ENCODE measurements at places on chromosomes 13 and 19. TPM values are rescaled to one million over a fixed set of nuclear protein-coding genes. Genes with fewer than 3 reads are reported as not detected.

DNA sequence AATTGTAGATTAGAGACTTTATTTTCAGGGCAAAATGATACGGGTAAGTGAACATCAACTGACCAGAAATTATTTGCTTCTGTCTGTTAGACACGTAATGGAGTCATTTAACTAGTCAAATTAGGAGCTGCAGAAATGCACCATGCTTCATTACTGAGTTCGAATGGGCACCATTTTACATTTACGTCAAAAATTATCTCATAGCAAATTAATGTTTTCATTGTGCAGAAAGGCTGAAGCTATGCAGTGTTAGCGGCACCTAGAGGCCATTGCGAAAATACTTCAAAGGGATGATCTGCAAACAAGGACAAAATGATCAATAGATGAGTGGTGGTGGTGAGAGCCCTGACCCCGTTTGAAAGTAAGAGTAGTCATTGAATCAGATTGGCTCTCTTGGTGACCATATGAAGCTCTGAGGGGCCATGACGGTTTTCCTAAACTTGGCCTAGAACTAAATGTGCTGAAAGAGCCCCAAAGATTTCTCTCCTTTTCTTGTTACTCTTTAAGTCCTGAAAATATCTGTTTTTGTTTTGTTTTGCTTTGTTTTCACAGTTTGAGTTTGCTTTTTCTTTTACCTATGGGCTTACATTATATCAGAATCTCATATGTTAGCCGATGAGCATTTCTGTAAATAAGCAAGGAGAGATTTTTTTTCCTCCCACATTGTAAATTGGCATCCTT lies 277.9 kb downstream of the ZNF536 start:
- no peak for DNase-seq

DNA sequence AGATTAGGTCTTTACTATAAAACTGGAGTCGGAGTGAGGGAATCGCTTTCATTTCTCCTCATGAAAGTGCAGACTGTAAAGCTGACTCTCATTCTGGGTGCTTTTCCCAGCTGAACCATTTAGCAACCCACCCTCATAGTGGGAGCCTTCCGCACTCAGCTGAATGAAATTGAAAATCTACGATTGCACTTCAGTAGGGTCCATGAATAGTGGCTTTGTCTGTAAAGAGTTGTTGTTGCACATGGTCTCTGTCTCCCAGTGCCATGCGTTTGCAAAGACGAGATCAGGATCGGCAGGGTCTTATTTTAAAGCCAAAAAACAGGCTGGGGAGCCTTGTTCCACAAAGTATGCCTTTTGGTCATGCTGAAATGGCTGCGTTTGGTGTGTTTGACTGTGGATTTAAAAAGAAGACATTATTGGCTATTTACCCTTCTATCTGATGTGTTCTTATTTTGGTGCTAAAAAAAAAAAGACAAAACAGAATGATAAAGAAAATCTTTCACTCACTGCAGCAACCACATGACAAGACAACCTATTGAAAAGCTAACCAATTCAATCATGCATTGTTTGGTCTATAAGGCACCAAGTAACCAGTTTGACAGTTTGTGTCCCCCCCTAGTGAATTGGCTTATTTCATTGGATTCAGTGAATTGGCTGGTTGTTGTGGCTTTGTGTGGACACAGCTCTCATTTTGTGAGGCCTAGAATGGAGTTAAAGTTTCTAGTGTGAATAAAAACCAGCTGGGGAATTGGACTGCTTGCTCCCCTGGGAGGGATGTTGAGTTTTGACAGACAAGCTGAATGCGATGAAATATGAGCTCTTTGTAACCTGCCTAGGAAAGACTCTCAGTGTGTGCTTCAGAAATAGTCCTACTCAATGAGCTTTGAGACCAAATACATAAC lies 65.6 kb downstream of the ARHGAP35 start:
- DNase-seq: no peak

GRCh38 chr13:26558987-26559386 lies 1.5 kb downstream of the WASF3 start:
- peak; percentile 62 for DNase-seq

The SIGLEC10 gene
- 33.8 TPM for total RNA-seq

- no peak for DNase-seq
These were observed 2363.8 kb downstream of the PCDH9 start for GRCh38 chr13:64866331-64866730.

DNA sequence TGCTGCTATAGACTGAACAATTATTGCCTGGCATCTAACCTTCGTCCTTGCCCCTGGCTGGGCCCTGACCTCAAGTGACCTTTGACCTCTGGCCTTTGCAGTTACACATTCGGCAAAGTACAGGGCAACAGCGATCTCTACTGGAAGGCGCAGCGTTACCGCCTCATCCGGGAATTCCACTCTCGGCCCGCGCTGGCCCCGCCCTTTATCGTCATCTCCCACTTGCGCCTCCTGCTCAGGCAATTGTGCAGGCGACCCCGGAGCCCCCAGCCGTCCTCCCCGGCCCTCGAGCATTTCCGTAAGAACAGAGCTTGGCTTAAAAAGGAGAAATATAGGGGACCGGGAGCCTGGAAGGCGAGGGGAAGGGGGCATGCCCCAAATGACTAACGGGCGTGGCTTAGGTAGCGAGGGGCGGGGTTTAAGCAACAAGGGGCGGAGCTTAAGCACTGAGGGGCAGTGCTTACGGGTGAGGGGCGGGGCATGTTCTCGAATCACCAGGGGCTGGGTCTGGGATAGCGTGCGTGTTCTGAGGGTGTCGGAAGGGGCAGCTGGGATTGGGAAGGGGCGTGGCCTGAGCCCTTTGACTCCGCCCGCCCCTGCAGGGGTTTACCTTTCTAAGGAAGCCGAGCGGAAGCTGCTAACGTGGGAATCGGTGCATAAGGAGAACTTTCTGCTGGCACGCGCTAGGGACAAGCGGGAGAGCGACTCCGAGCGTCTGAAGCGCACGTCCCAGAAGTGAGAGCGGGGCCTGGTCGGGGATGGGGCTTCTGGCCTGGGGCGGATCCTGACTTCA lies 52.7 kb downstream of the TRPM4 start:
- DNase-seq: peak; percentile 91

DNA sequence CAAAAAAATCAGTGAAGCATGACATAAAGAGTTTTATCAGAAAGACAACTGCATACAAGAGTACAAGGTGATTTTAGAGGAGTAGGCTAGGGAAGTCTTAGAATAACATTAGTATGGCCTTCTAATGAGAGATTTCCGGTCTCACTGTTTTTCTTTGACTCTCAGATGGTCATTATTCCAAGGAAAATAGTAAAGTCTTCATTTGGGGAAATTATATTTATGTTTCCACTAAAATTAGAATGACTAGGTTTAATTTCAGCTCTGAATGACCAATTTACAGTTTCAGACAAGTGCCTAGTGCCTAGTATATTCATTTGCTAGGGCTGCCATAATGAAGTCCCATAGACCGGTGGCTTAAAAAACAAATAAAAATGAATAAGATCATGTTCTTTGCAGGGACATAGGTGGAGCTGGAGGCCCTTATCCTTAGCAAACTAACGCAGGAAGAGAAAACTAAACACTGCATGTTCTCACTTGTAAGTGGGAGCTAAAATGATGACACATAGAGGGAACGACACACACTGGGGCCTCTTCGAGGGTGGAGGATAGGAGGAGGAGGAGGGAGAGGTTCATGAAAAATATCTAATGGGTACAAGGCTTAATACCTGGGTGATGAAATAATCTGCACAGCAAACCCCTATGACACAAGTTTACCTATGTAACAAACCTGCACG lies 303.1 kb downstream of the PCDH9 start:
- DNase-seq: no peak

- no peak for DNase-seq
These were observed 11.7 kb downstream of the GNA11 start for GRCh38 chr19:3105641-3106508.

DNA sequence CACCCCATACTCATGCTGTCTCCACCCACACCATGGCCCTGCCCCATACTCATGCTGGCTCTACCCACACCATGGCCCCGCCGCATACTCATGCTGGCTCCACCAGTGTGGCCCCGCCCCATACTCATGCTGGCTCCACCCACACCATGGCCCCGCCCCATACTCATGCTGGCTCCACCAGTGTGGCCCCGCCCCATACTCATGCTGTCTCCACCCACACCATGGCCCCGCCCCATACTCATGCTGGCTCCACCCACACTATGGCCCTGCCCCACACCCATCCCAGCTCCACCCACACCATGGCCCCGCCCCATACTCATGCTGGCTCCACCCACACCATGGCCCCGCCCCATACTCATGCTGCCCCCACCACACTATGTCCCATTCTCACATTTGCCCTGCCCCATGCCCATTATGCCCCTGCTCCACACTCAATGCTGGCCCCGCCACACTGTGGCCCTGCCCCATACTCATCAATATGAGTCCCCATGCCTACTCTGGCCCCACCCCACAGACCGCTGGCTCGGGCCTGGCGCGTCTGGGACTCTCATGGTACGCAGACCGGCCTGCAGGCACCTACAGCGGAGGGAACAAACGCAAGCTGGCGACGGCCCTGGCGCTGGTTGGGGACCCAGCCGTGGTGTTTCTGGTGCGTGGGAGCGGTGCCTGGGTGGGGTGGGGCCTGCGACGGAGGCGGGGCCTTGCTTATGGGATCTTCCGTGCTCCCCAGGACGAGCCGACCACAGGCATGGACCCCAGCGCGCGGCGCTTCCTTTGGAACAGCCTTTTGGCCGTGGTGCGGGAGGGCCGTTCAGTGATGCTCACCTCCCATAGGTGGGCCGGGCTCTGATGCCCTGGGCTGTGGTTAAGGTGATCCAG lies 3.7 kb upstream of the ARHGAP45 start:
- no peak for DNase-seq

The ALG11 gene
- total RNA-seq: 39.5 TPM

DNA sequence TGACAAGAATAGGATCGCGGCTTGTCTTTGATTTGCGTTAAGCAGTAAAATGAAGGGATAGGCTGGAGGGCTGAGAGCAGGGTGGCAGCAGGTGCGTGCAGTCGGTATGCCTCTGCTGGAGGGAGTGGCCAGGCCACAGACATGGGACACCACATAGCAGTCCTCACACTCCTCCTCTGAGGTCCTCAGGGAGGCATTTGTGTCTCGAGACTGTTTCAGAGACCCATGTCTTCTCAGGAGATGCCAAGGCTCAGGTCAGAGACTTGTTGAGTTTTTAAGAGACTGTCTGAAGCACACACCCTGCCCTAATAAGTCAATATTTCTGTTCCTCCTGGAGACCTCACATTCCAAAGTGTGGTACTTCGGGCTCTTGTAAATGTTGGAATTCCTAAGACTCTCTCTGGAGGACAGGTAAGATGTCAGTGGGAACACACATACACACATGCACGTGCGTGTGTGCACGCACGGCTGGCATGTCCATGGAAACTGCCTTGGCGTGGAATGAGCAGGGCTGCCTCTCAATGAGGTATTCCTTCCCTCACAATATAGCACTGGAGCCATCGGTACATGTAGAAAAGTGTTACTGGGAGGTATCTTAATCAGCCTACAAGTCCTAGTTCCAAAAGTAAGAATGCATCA lies 46.4 kb downstream of the COL4A2 start:
- DNase-seq: no peak

GRCh38 chr19:44576843-44577565 lies 36.4 kb upstream of the IGSF23 start:
- peak; percentile 43 for DNase-seq

The TLE6 gene
- 3.7 TPM for total RNA-seq

The CLN5 gene
- 80.8 TPM for total RNA-seq

GRCh38 chr13:23739596-23739995 lies 149.6 kb downstream of the MIPEP start:
- no peak for DNase-seq

DNA sequence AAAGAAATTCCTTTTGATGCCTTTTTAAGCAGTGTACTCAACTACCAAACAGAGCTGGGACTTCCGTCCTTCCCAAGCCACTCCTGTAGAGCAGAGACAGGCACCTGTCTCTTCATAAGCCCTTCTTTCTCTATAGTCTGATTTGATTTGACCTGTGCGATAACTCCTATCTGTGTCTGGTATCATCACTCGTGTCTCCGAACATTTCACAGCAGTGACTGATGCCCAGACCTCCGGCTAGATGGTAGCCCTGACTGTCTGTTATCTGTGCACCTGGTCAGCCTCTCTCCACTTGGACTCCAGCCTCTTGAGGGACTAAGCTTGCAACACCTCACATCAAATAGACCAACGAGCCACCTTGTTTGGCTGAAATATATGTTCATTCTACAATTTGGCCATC lies 316.2 kb upstream of the ZNF507 start:
- DNase-seq: no peak

The RINL gene
- 13.0 TPM for total RNA-seq

- DNase-seq: no peak
These were observed 226.6 kb upstream of the MAB21L1 start for GRCh38 chr13:35703061-35703460.

DNA sequence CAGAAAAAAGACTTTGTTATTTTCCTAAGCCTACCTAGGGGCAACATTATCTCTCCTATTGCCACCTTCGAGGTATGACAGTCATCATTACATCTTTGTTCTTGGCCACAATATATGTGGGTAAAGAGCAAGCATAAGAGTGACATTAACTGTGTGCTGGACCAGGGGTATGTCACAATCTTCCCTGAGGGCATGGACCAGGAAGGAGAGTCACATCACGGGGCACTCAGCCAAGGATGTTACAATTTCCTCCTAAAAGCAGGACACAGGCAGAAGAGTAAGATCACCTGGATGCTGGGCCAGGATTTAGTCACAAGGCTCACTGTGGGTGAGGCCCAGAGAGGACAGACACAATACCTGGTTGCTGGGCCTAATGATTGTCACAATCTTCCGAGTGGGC lies 53.0 kb upstream of the ZNF728 start:
- DNase-seq: no peak

DNA sequence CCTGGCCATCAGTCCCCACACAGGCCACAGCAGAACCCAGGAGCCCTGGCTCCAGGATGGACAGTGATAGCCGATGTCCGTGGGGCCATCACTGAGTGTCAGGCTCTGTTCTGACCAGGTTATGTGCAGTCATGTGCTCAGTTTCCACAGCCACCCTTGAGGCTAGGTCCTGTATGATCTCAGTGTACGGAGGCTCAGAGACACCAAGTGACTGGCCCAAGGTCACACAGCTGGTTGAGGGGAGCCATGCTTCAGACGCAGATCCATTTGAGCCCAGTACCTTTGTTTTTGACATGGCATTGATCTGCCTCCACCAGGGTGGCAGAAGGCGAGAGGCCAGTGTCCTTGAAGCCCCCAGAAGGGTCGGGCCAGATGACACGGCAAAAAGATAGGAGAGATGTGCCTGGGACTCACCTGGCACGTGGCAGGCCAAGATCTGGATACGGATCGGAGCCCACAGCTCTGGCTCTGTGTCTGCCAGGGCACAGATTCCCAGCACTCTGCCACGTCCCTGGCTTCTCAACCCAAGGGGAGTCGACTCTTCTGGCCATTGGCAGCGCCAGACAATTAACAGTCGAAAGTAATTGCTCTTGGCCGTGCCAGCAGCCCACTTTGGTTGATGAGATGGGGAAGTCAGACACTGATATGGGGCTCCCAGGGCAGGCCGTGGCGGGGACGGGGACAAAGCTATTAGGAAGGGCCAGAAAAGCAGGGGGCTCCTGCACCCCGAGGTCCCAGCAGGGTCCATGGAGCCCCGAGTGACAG lies 15.6 kb downstream of the EVI5L start:
- no peak for DNase-seq

- no peak for DNase-seq
These were observed 75.8 kb downstream of the DCLK1 start for GRCh38 chr13:36055366-36055765.

- DNase-seq: no peak
These were observed 490.8 kb downstream of the FOXO1 start for GRCh38 chr13:40175639-40176038.

The ZNF493 gene
- total RNA-seq: 26.7 TPM

All from kidney (tissue), 22 donors.